ENCODE measurements at places on chromosomes 6 and 20.
A peak's percentile ranks its signal among the peaks of the same experiment; 100 is the strongest.

- no peaks in the 10 kb centered on the region for H3K36me3 ChIP-seq
- DNase-seq = no peak
- H3K27me3 ChIP-seq = peaks cover 22% of the 10 kb centered on the region
- H3K4me3 ChIP-seq = peak overlapping the region; percentile 67
- peak overlapping the region; percentile 78 for H3K27ac ChIP-seq
Measured at GRCh38 chr20:32581839-32582658, 3.1 kb downstream of the NOL4L start.

DNA sequence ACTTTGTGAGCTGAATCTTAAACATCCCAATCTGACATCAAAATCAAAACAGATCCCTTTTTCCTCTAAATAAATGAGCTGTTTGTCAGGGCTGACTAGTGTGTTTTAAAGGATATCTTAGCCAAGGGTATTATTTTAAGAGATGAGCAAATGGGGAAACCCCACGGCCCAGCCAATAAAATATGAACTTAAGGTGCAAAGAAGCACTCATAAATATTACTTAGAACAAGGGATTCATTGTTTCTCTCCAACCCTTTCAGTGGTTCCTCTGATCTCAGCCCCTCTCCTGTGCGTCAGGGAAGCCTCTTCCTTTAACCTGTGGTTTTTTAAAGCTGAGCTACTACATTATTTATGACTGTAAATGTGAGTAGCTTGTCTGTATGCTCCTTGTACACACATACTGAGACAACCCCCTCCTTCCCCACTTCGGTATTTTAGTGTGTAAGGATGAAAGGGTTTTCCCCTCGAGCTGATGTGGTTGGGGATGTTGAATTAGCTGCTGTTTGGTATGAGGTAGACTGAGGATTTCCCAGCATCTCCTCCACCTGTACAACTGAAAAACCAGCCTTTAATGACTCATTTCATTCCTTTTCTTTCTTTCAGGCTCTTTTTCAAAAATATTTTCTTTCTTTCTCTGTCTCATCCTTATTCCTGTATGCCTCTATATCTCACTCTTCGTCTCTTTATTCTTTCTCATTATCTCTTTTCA lies 6.5 kb downstream of the BMP5 start:
- no peaks in the 10 kb centered on the region for H3K27me3 ChIP-seq
- DNase-seq = no peak
- H3K36me3 ChIP-seq = no peaks in the 10 kb centered on the region
- no peak overlapping the region for H3K27ac ChIP-seq
- H3K4me1 ChIP-seq = peaks cover 4% of the 10 kb centered on the region

DNA sequence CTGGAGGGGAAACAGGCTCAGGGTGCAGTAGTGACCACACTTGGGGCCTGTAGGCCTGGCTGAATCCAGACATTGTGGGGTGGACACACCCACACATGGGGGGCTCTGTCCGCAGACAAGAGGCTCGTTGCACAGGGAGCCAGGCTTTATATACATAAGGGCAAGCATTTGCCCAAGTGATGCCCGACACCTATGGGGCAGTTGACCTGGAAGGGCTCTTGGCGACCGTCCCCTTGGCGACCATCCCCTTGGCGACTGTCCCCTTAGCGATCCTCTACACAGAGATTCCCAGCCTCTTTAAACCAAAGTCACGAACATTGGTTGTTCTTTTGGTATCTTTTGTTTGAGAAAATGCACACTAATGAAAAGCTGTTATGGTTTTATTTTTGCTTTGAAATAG lies 2.7 kb downstream of the TOX2 start:
- peaks cover 7% of the 10 kb centered on the region for H3K4me1 ChIP-seq
- H3K27ac ChIP-seq = no peak overlapping the region
- no peaks in the 10 kb centered on the region for H3K36me3 ChIP-seq

DNA sequence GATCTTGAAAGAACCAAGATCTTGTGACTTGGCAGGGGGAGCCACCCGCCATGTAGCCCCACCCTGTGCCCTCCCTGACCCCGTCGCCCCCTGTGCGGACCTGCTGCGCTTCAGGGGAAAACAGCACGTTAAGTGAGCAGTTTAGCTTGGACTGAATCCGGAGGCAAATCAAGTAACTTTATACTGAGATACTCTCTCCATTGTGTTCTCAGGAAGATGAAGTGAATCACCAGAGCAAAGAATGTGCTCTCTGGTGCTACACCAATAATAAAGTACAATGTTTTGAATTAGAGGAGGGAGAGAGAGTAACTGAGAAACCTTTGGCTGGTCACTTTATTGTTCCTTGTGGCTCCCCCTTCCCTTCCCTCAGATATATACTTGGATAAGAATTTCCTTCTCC lies 83.4 kb downstream of the TXNDC5 start:
- no peak overlapping the region for H3K27ac ChIP-seq
- H3K4me1 ChIP-seq = no peaks in the 10 kb centered on the region
- DNase-seq = no peak
- H3K36me3 ChIP-seq = peaks cover 3% of the 10 kb centered on the region

DNA sequence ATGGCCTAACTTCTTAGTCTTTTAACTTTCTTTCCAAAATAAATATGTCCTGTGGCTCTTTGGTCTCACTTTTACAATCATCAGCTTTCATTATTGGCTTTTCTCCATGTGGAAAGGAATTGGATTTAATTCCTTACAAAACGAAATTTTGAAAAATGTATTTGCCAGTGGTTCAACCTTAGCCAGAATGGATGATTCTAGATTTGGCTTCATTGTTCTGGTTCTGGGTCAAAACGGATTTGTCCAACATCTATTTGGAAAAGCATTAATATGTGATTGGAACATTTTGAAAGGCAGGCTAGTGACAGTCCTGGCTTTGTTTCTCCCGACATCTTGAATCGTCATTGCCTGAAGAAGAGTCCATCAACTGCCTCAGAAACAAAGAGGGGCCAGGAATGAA lies 59.2 kb downstream of the TENT5A start:
- DNase-seq = no peak
- H3K27ac ChIP-seq = no peak overlapping the region
- no peaks in the 10 kb centered on the region for H3K36me3 ChIP-seq

- H3K27ac ChIP-seq = no peak overlapping the region
- no peaks in the 10 kb centered on the region for H3K4me1 ChIP-seq
- no peaks in the 10 kb centered on the region for H3K27me3 ChIP-seq
- DNase-seq = no peak
- no peak overlapping the region for H3K4me3 ChIP-seq
Measured at GRCh38 chr6:94362061-94362864, 942.9 kb upstream of the EPHA7 start.

DNA sequence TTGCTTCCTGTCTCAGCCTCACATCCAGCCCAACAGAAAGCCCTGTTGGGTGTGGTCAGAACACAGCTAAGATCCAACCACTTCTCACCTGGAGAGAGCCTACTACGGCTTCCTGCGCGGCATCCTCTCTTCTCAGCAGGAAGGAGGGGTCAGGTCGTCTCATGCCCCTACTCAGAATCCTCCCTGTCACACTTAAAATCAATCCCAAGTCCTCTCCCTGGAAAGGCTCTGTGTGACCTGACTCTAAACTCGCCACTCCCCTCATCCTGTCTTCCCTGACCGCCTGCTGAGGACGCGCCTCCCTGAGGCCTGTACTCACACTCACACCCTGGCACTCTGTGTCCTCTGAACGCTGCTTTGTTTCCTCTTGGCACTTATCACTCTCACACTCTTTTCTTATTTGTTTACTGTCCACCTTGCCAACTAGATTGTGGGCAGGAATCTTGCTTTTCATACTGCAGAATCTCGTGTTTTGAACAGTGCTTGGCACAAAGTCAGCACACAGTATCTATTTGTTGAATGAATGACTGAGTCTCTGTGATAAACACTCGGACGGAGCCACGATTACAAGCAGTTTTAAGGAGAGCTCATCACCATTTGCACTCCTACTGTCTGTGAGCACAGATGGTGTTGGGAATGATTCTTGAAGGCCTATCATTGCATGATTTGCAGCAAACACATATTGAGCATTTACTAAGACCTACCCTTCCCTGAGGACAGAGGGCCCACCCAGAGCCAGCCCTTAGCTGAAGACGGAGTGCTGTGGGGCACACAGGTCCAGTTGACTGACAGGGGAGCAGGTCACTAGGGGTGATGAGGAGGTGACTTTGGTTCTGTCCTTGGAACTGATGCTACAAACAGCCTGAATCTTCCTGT lies 18.7 kb downstream of the RAB5IF start:
- no peaks in the 10 kb centered on the region for H3K27me3 ChIP-seq
- H3K4me3 ChIP-seq = no peak overlapping the region

- H3K27me3 ChIP-seq = no peaks in the 10 kb centered on the region
- peak overlapping the region; percentile 65 for H3K4me3 ChIP-seq
- peaks cover 7% of the 10 kb centered on the region for H3K36me3 ChIP-seq
- H3K27ac ChIP-seq = peak overlapping the region; percentile 97
- peaks cover 56% of the 10 kb centered on the region for H3K4me1 ChIP-seq
Measured at GRCh38 chr6:144330017-144330987, 45.2 kb downstream of the UTRN start.
